ENCODE measurements at places on chromosomes 11 and 22.

GRCh38 chr11:1082346-1082727 lies 7.7 kb downstream of the MUC2 start:
- no peak for DNase-seq

DNA sequence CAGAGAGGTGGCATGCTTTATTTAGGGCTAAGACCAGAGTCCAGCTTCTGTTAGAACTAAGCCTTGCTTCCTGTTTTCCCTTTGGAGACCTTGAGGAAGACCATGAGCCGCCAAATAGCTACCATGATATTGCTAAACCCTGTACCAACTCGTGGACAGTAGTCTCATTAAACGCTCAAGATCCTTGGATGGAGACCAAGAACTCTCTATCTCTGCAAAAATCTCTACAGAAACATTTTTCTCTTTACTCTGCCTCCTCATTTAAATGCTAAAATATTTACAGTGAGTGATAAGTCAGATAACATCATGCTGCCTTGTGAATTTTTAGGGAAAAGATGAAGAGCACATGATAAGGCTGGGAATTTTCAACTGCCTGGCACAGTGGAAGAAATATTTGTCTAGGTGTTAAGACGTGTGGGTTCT lies 197.8 kb downstream of the MAML2 start:
- DNase-seq, result no peak

DNA sequence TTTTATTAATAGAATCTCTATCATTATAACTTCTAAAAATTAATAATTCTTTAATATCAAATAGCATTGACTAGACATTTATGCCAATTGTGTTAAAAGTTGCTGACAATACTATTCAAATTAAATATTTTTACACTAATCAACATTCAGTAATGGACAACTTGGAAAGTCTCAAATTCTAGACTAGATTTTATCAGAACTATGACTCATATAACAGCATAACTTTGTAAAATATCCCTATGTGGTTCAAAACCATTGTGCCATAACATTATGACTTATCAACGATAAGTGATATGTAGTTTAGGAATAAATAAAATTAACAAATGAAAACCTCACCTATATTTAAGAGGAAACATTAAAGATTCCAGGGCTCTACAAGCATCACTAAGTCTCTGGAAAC lies 291.8 kb downstream of the SBF2 start:
- DNase-seq, result no peak

DNA sequence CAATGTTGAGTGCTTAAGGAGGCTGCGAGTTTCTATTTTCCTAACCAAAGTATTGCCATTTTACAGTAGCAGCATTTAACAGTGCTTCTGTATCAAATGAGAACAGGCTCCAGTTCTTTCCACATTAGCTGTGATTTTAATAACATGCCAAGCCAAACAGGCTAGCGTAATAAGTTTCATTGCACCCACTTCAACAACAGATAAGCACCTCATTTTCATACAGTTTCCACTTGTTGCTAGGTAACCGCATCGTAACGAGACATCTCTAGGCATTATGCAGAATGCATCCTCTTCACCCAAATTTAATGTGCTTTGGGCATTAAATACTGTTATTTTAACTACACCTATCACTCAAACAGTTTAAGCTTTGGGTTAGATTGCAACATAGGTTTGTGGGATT lies 79.0 kb downstream of the CADM1 start:
- no peak for DNase-seq

GRCh38 chr11:63892228-63892627 lies 24.7 kb downstream of the RCOR2 start:
- no peak for DNase-seq

- no peak for DNase-seq
These were observed 2.0 kb upstream of the OR5D14 start for GRCh38 chr11:55793321-55793720.

GRCh38 chr11:95296621-95297025 lies 65.6 kb upstream of the SESN3 start:
- peak; percentile 40 for DNase-seq

GRCh38 chr22:37379722-37380121 lies 47.6 kb downstream of the ELFN2 start:
- no peak for DNase-seq

DNA sequence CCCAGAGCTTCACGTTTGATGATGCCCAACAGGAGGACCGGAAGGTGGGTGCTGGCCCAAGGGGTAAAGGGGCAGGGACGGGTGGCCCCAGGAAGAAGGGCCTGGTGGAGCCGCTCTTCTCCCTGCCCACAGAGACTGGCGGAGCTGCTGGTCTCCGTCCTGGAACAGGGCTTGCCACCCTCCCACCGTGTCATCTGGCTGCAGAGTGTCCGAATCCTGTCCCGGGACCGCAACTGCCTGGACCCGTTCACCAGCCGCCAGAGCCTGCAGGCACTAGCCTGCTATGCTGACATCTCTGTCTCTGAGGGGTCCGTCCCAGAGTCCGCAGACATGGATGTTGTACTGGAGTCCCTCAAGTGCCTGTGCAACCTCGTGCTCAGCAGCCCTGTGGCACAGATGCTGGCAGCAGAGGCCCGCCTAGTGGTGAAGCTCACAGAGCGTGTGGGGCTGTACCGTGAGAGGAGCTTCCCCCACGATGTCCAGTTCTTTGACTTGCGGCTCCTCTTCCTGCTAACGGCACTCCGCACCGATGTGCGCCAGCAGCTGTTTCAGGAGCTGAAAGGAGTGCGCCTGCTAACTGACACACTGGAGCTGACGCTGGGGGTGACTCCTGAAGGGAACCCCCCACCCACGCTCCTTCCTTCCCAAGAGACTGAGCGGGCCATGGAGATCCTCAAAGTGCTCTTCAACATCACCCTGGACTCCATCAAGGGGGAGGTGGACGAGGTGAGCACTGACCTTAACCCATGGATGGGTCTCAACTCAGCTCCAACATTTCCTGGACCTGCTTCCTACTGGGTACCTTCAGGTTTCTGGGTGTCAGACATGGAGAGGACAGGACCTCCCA lies 2.0 kb downstream of the RIC8A start:
- peak; percentile 67 for DNase-seq

GRCh38 chr11:44997566-44997965 lies 46.9 kb upstream of the TP53I11 start:
- DNase-seq, result no peak

DNA sequence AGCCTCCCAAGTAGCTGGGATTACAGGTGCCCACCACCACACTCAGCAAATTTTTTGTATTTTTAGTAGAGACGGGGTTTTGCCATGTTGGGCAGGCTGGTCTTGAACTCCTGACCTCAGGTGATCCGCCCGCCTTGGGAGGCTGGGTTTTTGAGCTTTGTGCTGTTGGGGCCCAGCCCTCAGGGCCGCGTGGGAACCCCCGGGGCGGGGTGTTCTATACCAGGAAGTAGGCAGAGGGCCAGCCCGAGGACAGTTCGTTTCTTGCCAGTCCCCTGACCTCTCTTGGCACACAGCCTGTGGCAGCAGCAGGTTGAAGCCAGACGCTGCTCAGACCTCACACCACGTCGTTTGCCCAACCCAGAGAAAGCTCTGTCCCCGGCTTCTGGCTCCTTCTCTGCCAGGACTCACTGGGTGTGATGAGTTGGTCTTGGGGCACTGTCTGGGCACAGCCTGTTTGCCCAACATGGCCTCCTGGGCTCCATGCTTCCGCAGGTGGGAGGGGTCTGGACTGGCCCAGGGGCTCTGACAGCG lies 24.9 kb upstream of the CHKA start:
- DNase-seq, result peak; percentile 78

GRCh38 chr11:122751292-122752070 lies 86.8 kb upstream of the CRTAM start:
- DNase-seq, result no peak

DNA sequence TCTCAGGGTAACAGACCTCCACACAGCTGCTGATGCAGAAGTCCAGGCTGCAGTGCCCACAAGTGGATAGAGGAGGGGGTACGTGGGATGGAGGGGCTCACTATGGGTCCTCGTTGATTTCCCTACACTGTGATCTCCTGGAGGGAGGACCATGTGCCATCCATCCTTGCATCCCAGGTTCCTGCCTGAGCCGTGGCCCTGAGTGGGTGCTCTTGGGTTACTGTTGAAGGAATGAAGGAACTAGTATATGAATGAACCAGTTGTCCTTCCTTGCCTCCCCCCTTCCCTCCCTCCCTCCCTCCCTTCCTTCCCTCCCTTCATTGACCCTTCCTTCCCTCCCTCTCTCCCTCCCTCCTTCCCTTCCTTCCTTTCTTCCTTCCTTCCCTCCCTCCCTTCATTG lies 15.4 kb downstream of the APOBEC3B start:
- DNase-seq, result no peak

- DNase-seq, result no peak
These were observed 14.3 kb downstream of the MYO7A start for GRCh38 chr11:77142091-77142975.

DNA sequence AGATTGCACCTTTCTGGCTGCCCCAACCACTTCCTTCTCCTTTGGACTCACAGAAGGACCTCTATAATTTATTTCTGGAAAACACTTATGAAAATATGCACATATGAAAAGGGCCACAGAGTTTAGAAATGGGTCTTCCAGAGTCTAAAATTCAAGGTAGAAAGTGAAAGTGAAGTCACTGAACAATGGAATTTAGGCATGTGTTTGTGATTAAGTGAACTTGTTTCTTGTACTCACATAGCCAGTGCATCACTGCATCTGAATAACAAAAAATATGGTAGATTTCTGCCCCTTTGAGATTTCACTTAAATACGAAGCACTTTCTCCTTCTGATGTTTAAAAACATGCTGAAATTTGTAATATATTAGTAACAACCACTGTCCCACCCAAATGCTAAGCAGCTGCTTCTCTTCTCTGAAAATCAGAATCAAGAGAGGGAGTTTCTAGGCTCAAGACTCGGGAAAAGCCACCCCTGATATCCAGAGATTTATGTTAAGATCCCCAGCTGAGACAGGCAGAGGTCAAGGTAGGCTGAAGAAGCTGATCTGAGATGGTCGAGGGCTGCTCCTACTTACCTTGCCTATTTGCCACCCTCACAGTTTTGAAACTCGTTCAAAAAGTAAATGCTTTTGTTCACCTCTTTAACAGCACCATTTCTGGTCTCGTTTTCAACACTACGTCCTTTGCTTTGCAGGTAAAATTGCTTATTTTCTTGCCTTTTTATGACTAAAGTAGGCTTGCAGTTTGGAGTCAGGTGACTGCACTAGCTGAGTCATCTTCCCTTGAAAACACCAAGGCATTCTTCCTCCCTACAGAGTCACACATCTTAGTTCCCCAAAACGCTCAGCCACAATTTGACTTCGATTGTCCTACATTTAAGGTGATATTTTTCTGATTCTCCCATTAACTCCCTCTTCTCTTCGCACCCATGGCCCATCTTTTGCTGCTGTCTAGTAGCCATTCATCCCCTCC lies at the start of gene XKR3:
Gene XKR3, minus strand, starts transcription at position 696 of the 972 bp plus-strand sequence. CDS start 17,338 bp downstream, outside the sequence.
- peak; percentile 82 for DNase-seq

DNA sequence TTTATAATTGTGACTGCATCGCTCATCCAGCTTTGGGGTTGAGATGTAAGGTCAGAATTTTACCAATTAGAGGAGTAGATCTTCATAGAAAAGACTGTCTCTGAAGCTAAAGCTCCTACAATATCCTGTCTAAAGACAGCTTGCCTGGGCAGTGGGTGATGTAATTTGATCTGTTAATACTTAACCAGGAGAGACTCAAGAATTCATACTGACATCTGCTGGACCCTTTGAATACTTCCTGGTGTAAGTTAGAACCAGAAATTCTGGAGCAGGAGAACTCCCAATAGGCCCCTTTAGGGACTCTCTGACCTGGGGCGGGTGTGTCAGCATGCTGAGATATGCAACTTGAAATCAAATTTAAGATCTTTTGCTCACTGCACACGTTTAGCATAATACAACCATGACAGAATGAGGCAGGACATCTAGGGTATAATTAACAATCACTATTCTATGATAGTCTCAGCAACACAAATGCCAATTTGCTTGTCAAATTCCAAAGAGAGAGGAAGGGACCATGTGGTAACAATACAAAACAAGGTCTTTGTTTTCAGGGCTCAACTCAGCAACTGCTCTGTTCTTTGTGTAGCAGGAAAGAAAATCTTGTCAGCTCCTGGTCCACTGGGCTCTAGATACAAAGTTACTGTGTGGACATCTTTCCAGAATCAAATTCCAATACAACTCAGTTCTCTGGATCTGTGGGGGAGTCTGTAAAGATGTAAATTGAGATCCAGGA lies 143.9 kb downstream of the INSC start:
- no peak for DNase-seq

GRCh38 chr22:40410272-40410671 lies 39.9 kb downstream of the SGSM3 start:
- DNase-seq, result no peak

- DNase-seq, result peak; percentile 94
These were observed 39.8 kb downstream of the WEE1 start for GRCh38 chr11:9613118-9613829.

GRCh38 chr11:112623057-112623456 lies 338.2 kb upstream of the NCAM1 start:
- no peak for DNase-seq

DNA sequence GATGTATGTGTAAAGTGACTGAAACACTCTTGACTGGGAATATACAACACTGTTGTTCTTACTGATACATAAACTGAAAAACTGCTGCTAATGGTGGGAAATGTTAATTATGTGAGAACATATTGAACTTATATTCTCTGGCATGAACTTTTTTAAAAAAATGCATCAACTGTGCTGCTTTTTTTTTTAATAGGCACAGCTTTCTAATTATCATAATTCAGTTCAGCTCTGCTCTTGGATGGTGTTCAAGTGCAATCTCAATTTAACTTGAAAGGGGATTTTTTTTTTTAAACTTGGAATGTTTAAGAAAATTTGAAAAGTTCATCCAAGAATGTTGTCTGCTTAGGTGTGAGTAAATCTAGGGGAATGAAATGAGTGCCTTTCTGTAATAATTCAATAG lies 5.2 kb downstream of the TEAD1 start:
- DNase-seq, result no peak

- no peak for DNase-seq
These were observed 64.2 kb upstream of the OLFML1 start for GRCh38 chr11:7421136-7421535.

DNA sequence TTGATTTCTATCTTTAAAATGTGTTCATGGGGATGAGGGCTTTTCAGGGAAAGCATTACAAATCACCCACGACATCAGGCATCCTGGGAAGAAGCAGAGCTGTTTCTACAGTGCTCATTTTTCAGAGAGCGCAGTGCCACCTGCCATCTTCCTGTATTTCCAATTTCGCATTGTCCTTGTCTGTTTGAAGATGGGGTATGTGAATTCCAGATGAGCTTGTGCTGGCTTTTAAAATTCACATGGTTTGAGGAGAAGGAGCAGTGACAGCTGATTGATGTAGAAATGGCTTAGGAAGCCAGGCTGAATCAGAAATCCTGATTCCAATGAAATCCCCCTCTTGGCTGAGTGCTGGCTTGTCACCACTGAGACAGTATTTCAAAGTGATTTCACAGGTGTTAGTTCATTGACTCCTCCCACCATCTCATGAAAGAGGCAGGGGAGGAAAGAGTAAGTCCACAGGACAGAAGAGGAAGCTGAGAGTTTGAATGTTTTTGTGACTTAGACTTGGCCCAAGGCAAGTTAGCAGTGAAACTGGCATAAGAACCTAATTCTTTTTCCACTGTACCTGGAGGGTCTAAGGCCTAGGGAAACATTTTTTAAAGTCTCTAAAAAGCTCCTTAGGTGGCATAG lies 344.6 kb upstream of the C11orf87 start:
- no peak for DNase-seq
